ENCODE measurements at places on chromosomes 12 and 14. TPM values are rescaled to one million over a fixed set of nuclear protein-coding genes. Genes with fewer than 3 reads are reported as not detected.

Gene DPPA3
- not detected for total RNA-seq

Gene ITPR2
- total RNA-seq = 4.0 TPM

Gene NYNRIN
- total RNA-seq = 3.1 TPM

Gene RNASE1
- 0.51 TPM for total RNA-seq

Gene SLCO1B3
- 14.2 TPM for total RNA-seq

Gene SMCO2
- 1.7 TPM for total RNA-seq

Gene TMCC3
- total RNA-seq = 6.5 TPM
